ENCODE measurements at places on chromosomes 3 and 15. TPM values are rescaled to one million over a fixed set of nuclear protein-coding genes. Genes with fewer than 3 reads are reported as not detected.

Gene SPRED1
- 17.8 TPM for total RNA-seq

DNA sequence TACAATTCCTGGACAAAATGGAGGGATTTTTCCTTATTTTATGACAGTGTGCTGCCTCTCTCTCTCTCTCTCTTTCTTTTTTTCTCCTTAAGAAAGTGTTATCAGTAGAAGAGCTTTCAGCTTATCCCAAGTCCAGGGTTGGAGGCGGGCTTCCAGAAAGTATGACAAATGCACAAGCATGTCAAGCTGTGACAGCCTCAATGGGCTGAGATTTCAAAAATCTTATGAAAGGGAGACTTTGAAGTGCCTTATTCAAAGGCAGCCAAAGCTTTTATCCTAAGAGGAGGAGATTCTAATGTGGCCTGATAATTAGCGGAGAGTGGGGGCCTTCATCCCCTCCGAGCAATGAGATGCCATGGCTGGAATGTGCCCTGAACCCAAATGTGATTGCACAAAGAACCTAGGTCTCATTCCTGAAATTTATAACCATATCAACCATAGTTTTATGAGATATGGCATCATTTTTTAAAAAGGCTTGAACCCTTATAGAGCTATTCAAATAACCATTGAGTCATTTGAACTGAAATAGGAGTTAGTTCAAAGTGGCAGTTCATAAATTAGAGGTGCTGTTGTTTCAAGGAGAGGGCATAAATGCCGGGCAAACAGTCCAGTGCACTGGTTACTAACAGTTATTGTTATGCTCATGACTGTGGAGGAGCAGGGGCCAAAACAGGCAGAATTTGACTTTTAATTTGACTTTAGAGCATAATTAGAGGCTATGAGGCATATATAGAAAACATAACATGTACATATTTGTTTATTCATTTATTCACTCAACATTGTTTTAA lies 261.6 kb upstream of the THRB start:
- no peak for DNase-seq

GRCh38 chr3:107064405-107065060 lies 312.7 kb upstream of the CCDC54 start:
- peak; percentile 74 for DNase-seq

DNA sequence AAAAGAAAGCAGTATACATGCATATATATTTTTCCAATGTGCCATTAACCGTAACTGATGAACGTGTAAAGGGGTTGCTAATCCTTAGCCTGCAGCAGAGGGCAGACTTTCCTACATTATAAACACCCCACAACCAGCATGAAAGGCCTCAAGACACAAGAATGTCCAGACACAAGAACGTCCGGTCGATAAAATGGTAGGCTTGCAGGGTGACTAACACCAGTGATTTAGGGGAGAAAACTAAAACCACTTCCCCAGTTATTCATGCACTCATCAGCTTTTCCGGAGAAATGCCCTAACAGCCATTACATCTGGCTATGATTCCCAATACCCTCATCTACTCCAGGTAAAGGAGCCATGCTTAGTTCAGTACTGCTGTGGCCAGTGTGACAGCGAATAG lies 57.4 kb downstream of the LRTM1 start:
- DNase-seq = no peak

- DNase-seq = no peak
Measured at GRCh38 chr3:100766069-100766468, 56.8 kb downstream of the TFG start.

- DNase-seq = no peak
Measured at GRCh38 chr15:31397851-31398661, 71.4 kb downstream of the KLF13 start.

DNA sequence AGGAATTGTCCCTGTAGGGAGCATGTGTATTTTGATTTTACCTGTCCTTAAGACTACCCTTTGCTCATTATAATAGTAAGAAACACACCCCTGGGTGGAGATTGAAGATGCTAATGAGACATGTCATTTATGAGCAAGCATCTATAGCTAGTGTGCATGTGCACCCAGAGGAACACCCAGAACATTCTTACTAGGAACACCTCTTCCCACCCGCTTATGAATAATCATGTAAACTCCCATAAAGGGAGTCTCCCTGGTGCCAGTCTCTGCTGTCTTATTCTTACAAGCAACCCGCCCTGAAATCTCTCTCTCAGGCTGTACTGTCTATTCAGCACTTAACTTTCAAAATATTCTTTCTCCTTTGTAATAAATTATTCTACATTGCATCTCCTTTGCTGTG lies 1227.3 kb downstream of the ROBO1 start:
- DNase-seq = no peak

GRCh38 chr3:56624725-56625124 lies 58.3 kb downstream of the TASOR start:
- no peak for DNase-seq

Gene ABHD17C
- 4.2 TPM for total RNA-seq

DNA sequence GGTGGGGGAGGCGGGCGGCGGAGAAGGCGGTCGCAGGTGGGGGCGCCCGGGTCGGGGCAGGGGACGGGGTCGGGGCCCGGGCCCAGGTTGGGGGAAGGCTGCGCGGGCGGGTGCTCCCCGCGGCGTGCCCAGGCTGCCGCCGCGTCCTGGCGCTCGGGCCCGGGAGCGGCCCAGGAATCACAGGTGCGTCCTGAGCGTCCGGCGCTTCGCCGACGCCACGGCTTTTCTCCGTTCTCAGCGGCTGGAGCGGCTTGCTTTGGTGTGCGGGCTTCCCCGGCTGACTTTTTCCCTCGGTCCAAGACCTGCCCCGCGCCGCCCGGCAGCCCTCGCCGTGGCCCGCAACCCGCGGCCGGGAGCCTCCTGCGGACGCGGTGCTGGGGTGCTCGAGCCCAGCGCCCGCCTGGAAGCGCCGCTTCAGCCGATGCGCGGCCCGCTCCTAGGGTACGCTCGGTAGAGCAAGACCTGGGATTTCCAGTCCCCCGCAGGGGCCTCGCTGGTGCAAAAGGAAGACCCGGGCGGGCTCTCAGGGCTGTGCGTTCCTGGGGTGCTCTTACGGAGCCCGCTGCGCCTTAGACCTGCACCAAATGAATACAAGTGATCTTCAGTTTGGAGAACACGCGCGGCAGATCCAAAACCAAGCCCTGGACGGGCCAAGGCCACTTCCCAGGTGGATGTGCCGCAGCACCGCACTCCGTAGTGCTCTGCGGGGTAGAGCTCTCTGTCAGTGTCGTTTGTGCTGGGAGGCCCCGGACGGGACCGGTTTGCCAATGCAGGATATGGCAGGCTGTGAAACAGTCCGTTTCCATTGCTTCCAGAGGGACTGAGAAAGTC lies 639 bp downstream of the NIPA1 start:
- DNase-seq = no peak

Gene CATSPER2
- total RNA-seq = 6.6 TPM

Gene EXD1
- not detected for total RNA-seq

- DNase-seq = peak; percentile 86
Measured at GRCh38 chr15:50876989-50877360, 31.5 kb upstream of the AP4E1 start.

GRCh38 chr3:45055411-45056143 lies 29.5 kb downstream of the CLEC3B start:
- DNase-seq = no peak

Gene ZNF662
- 7.4 TPM for total RNA-seq

DNA sequence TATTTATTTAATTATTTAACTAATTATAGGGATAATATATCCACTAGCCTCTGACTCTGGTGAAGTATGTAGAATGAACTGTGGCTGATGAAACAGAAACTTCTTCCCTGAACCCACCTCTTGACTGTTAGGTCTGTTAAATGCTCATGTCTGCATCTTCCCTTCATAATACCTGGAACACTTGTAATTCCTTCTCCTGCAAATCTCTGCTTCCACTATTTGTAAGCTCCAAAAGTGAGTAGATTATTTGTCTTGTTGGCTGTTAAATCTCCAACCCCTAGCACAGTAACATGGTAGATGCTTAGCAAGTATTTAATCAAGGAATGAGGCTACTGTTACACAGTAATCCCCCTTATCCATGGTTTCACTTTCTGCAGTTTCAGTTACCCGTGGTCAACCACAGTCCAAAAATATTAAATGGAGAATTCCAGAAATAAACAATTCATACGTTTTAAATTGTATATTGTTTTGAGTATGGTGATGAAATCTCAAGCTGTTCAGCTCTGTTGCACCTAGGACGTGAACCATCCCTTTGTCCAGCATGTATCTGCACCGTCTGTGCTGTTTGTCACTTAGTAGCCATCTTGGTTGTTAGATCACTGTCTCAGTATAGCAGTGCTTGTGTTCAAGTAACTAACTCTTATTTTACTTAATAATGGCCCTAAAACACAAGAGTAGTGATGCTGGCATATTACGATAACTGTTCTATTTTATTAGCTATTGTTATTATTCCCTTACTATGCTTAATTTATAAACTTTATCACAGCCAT lies 5.7 kb downstream of the TTBK2 start:
- DNase-seq = no peak

- no peak for DNase-seq
Measured at GRCh38 chr3:100319951-100320350, 14.6 kb upstream of the NIT2 start.

DNA sequence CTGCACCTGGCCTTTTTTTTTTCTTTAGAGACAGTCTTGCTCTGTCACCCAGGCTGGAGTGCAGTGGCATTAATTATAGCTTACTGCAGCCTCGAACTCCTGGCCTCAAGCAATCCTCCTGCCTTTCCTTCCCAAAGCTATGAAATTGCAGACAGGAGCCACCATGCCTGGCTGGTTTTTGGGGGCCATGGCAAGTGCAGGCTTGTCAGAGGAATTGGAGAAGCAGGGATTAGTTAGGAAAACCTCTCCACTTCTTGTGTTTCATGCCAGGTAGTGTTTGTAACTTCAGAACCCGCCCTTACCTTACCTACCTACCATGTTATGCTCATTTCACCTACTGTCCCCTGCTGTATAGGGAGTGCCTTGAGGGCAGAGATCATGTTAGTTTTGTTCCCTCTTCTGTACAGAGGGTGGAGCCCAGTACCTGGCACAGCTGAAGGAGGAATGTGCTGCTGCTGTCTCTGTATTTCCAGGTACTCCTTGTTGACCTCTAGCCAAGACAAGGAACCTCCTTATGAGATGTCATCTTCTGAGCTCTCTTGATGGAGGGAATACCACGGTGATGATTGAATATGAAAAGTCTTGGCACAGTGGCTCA lies 43.8 kb downstream of the TRAK1 start:
- no peak for DNase-seq

Gene SLC28A1
- total RNA-seq = not detected

DNA sequence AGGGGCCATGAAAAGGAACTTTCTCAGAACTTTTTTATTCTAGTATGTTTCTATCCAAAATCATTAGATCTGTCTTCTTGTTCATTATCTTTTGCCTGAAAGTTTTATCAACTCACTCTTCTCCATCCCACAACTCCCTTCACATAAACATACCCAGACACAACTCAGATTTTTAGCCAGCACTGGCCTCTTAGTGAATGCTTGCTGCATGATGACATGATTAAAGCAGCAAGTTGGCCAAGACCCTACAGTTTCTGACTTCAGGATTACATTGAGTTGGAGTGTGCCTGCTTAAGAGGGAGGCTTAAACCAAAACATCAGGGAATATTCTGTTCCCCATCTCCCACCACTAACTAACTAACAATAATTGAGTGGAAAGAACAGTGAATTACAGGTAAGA lies 38.1 kb downstream of the PLSCR2 start:
- DNase-seq = no peak

Gene ALCAM
- 33.4 TPM for total RNA-seq

DNA sequence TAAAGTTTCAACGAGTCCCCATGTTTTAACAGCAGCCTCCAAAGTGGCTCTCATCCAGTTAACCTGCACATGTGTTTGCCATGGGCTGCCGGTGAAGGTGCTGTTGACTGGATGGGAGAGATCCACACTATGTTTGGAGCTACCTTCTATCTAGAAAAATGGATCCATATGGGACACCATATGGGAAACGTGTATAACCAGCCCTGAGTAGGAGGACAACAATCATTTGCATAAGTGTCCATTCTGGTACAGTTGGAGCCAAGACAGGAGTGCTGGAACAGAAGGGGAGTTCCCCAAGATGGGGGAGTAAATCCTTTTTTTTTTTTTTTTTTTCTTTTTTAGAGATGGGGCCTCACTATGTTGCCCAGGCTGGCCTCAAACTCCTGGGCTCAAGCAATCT lies 36.6 kb downstream of the MKRN2 start:
- DNase-seq = no peak

DNA sequence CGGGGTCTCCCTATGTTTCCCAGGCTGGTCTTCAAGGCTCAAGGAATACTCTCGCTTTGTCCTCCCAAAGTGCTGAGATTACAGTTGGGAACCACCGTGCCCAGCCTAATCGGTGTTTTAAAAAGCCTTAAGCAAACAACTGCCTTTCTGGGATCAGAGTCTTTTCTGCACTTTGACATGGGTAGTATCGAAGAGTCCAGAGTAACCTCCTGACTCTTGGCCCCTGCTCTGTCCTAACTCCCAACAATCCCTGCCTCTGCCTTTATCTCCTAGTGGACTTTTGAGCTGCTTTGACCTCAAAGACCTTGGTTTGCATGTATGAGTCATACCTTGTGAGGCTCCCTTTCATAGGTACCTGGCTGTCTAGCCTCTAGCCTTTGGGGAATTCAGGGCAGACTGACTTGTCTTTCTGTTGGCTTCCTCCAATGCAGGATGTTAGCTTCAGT lies 21.0 kb upstream of the HACD2 start:
- no peak for DNase-seq

GRCh38 chr15:81117136-81117535 lies 16.9 kb upstream of the CFAP161 start:
- DNase-seq = no peak

Gene MASP1
- total RNA-seq = 192 TPM

DNA sequence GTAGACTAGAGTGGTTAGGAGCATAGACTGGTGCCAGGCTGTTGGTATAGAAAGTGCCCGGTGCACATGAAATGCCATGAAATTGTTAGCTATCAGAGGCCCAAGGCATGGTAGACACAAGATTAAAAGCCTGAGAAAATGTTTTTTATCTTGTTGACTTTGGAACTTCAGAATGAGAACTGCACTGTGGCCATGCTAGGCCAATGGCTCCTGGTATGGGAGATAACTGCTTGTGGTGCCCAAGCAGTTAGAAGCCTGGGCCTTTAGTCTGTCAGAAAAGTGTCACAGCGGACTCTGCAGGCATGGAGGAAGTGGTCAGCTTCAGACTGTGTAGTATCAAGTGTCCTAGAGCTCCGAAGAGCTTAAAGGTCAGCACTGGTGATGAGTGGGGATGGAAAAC lies 11.9 kb downstream of the FYCO1 start:
- DNase-seq = no peak

DNA sequence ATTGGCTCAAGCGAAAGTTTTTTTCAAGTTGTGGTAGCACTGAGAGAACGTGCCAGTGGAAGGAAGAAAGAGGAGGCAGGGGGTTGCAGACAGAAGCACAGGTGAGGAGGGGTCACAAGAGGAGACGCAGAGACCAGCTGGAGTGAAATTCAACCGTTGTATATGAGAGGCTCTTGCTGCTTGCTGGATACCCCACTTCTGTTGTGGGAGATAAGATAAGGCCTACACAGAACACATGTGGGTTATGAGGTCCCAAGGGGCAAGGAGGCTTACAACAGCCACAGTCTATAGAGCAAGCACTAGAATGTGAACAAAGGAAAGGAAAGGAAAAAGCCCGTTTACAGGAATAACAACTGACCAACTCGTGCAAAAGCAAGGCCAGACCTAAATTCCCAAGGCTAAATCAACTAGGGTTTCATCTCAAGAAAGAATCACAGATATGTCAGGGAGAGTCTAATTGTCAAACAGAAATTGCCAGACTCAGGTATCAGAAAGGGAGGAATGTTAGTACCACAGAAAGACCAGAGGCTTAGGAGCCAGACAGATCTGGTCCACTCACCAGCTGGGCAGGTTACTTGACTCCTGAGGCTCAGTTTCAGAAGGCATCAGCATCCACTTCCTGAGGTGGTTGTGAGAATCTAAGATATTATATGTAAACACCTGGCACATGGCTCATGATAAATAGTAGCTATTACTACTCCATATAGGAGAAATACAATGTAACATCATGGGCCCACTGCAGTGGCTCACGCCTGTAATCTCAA lies 60.9 kb downstream of the MSL2 start:
- DNase-seq = no peak
